CD4-positive, alpha-beta memory T cell (primary cell): ENCODE measurements at places on chromosomes 2 and 18. TPM values are rescaled to one million over a fixed set of nuclear protein-coding genes. Genes with fewer than 3 reads are reported as not detected.
A peak's percentile ranks its signal among the peaks of the same experiment; 100 is the strongest.

The TEX44 gene
- total RNA-seq, result not detected

The AGAP1 gene
- 2.4 TPM for total RNA-seq

The DYNAP gene
- total RNA-seq, result not detected

The LRRC30 gene
- total RNA-seq, result not detected

The GPD2 gene
- 13.1 TPM for total RNA-seq

The RAD51AP2 gene
- not detected for total RNA-seq

The ALPG gene
- not detected for total RNA-seq

The SLC39A10 gene
- total RNA-seq, result 101 TPM

The ZNF385B gene
- total RNA-seq, result not detected

The GALNT13 gene
- total RNA-seq, result 0.79 TPM

The ACOXL gene
- total RNA-seq, result not detected

The LIPG gene
- not detected for total RNA-seq

DNA sequence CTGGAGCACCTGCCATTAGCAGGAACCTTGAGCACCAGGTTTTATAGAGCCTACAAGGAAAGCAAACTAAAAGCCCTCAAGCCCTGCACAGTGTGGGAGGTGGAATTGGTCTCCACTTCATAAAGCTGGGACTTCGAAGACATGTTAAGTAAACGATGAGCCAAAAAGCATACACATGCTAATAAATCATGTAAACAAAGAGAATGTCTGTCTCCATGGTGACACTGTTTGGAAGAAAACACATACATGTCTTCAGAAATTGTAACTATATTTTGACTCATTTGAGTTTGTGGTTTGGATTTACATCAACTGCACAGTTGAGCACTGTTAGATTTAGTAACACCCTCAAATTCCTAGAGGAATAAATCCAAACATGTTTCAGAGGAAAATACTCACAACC, 978.5 kb upstream of the LRRTM1 start:
- no peak overlapping the region for H3K27ac ChIP-seq
- no peaks in the 10 kb centered on the region for H3K4me1 ChIP-seq
- H3K4me3 ChIP-seq, result no peak overlapping the region
- no peaks in the 10 kb centered on the region for H3K27me3 ChIP-seq
- no peak for DNase-seq

GRCh38 chr2:25105336-25106085, 62.9 kb downstream of the POMC start:
- H3K27ac ChIP-seq, result no peak overlapping the region
- no peak for DNase-seq
- no peaks in the 10 kb centered on the region for H3K27me3 ChIP-seq
- H3K4me1 ChIP-seq, result no peaks in the 10 kb centered on the region
- no peak overlapping the region for H3K4me3 ChIP-seq

GRCh38 chr2:68458981-68459380, 8.1 kb downstream of the FBXO48 start:
- DNase-seq, result no peak
- peaks cover 6% of the 10 kb centered on the region for H3K4me1 ChIP-seq
- no peak overlapping the region for H3K27ac ChIP-seq
- H3K36me3 ChIP-seq, result no peaks in the 10 kb centered on the region

GRCh38 chr2:163662141-163662780, 73.5 kb downstream of the FIGN start:
- no peaks in the 10 kb centered on the region for H3K27me3 ChIP-seq
- peak; percentile 33 for DNase-seq
- H3K27ac ChIP-seq, result no peak overlapping the region
- H3K4me1 ChIP-seq, result no peaks in the 10 kb centered on the region
- H3K36me3 ChIP-seq, result no peaks in the 10 kb centered on the region
- no peak overlapping the region for H3K4me3 ChIP-seq

DNA sequence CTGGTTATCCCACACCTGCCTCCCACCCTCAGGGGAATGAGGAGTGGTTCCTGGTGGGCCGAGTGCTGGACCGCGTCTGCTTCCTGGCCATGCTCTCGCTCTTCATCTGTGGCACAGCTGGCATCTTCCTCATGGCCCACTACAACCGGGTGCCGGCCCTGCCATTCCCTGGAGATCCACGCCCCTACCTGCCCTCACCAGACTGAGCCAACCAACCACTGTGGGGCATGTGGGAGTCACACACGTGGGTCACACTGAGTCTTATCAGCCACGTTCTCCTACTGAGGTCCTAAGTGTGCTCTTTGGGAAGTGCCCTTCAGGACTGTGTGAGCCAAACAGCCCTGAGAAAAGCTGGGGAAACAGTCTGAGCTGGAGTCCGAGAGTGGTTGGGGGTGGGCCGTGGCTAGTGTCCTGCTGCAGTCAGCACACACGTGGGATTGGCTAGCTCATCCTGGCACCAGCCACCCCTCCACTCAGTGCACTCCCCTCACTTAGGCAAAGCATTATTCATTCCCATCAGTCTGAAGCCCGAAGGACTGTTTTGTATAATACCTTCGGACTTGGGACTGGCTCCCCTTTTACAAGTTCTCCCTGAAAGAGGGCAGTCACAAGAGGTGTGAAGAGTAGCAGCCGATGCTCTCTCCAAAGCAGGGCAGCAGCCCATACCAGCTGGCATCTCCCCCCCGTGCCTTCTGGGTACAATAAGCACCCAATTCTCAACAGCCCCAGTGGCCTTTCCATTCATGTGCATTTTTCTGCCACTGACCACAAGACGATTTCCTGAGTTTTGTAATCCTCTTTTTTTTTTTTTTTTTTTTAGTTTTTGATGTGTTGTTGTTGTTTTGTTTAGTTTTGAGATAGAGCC, 4.6 kb downstream of the TIGD1 start:
- no peak overlapping the region for H3K27ac ChIP-seq
- peaks cover 4% of the 10 kb centered on the region for H3K36me3 ChIP-seq
- H3K4me1 ChIP-seq, result peaks cover 34% of the 10 kb centered on the region
- no peak for DNase-seq

GRCh38 chr18:49174478-49174877, 223.7 kb upstream of the SMAD7 start:
- H3K36me3 ChIP-seq, result no peaks in the 10 kb centered on the region
- no peak overlapping the region for H3K27ac ChIP-seq
- peaks cover 5% of the 10 kb centered on the region for H3K4me1 ChIP-seq

DNA sequence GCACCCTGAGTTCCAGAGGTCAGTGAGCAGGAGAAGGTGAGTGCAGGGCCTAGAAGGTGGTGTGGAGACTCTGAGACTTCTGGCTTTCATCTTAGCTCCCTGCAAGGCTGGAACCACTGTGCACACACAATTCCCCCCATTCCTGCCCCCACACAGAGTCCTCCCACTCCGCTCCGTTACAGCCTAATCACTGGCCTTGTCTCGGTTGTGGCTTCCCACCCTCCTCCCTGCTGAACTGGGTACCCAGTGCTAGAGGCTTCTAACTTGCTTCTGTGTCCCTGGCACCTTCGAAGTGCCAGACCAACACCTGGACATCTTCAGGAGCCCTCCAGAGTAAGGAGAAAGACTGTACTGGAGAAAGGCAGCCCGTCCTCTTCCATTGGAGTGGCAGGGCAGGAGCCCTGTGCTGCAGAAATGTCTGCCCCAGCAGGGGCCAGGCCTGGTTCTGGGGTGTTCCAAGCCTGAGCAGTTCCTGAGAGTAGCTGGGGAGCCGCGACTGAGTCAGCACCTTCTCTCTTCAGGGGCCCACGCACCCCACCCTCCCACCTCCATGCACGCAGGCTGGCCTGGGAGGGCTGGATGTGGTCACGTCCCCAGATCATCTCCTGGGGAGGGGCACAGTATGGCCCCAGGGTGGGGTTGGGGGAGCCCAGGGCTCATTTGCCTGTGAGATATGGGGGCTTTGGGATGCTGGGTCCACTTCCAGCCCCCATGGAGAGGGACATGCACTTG, 23.4 kb downstream of the CROCC2 start:
- no peak overlapping the region for H3K4me3 ChIP-seq
- DNase-seq, result no peak
- no peak overlapping the region for H3K27ac ChIP-seq
- no peaks in the 10 kb centered on the region for H3K27me3 ChIP-seq

GRCh38 chr2:133438848-133439564, 129.3 kb downstream of the NCKAP5 start:
- H3K36me3 ChIP-seq, result no peaks in the 10 kb centered on the region
- no peak for DNase-seq
- H3K4me1 ChIP-seq, result no peaks in the 10 kb centered on the region
- H3K27ac ChIP-seq, result no peak overlapping the region
- H3K4me3 ChIP-seq, result no peak overlapping the region
- H3K27me3 ChIP-seq, result no peaks in the 10 kb centered on the region

DNA sequence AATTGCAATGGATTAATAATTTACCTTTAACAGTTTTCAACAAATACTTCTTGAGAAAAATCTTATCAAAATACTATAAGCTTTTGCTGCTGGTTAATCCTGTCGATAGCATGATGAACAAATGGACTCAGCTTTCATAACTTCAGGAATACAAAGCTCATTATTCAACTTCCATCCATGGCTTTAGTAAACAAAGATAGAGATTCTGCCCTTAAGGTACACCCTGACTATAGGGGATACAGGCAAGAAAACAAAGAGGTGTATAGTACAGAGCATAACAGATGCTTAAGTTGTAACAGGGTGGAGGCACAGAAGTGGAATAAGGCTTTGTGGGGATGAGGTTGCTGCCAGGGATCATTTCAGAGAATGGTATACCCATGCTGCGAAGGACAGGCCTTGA, 272.5 kb upstream of the STON1 start:
- H3K27ac ChIP-seq, result no peak overlapping the region
- no peaks in the 10 kb centered on the region for H3K27me3 ChIP-seq
- H3K36me3 ChIP-seq, result no peaks in the 10 kb centered on the region
- H3K4me1 ChIP-seq, result no peaks in the 10 kb centered on the region
- DNase-seq, result no peak
- H3K4me3 ChIP-seq, result no peak overlapping the region

DNA sequence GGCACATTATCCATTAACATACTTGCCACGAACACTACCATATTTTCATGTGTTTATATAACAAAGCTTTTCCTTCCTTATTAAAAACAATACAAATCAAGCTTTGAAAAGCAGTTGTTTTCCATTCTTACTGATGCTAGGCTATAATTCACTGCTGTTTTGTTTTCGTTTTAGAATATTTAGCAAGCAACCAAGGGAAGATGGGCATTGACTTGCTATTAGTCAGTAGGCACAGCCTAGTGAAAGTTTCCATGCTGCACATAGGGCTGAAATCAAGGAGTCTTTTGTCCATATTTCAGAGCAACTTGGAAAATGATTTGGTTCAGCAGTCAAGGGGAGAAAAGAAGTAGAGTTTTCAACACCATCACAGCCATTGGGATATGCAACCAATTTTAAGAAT, 31.3 kb downstream of the BCL2 start:
- no peaks in the 10 kb centered on the region for H3K27me3 ChIP-seq
- peaks cover 99% of the 10 kb centered on the region for H3K4me1 ChIP-seq
- DNase-seq, result no peak
- H3K27ac ChIP-seq, result no peak overlapping the region

DNA sequence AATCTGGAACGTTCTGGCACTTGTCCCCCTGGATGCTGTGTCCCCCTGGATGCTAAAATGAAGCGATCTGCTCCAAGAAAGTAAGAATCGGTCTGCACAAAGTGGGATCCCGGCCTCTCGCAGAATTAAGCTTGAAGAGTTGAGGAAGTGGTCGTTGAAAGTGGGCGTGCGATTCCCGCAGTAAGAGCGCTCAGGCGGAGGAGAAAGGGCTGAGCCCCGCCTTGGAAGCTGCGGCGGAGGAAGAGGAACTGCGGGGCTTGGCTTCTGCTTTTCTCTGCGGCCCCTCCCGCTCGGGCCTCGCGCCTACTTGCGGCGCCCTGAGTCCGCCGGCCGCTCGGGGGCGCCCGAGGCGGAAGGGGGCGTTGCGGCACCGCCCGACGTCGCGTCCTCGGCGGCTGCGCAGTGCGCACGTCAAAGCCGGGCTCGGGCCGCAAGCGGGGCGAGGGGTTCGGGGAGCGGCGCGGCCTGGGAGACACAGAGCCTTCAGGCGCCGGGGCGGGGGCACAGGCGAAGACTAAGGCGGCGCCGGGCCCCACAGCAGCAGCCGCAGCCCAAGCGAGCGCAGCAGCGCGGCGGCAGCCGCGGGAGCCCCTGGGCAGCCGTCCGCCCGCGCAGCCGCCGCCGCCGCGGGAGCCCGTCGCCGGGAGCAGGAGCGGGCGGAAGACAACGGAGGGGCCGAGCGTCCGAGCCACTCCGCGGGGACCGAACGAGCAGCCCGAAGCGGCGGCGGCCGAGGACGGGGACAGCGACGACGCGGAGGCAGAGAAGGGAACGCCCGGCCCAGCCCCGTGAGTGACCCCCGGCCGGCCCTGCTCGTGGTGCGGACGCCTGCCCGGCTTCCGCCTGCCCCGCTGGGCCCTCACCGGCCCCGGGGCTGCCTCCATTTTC, at the start of gene CAB39:
Gene CAB39 (plus strand): TSS at position 400 of the 888 bp plus-strand sequence. CDS start 47,160 bp downstream, outside the sequence.
- H3K4me1 ChIP-seq, result peaks cover 37% of the 10 kb centered on the region
- DNase-seq, result peak; percentile 89
- no peaks in the 10 kb centered on the region for H3K27me3 ChIP-seq
- H3K36me3 ChIP-seq, result no peaks in the 10 kb centered on the region

DNA sequence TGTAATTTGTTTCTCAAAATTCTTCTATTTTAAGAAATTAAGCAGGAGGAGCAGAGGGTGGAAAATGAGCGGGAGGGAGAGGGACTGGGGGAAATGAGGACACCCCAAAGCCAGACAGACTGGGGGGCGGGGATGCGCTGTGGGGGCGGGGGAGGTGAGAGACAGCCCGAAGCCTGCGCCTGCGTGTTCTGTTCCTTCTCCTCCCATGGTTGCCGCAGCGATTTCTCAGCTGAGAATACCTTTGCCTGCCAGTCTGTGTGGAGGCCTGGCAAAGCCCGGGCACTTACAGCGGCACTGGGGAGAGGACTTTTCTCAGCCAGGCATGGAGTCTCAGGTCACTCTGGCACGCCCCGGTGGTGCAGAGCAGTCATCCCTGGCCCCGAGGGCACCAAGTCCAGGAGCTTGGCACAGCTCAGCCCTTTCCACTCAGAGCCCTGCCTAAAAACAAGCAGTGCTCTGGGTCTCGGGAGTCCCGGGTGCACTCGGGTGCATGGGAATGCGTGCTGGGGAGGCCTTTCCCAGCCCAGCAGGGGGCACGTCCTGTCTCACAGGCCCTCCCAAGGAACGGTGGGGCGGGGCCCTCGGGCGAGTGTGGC, 289.3 kb upstream of the HS6ST1 start:
- H3K36me3 ChIP-seq, result no peaks in the 10 kb centered on the region
- no peaks in the 10 kb centered on the region for H3K4me1 ChIP-seq
- no peaks in the 10 kb centered on the region for H3K27me3 ChIP-seq
- DNase-seq, result no peak
- no peak overlapping the region for H3K27ac ChIP-seq
- no peak overlapping the region for H3K4me3 ChIP-seq

DNA sequence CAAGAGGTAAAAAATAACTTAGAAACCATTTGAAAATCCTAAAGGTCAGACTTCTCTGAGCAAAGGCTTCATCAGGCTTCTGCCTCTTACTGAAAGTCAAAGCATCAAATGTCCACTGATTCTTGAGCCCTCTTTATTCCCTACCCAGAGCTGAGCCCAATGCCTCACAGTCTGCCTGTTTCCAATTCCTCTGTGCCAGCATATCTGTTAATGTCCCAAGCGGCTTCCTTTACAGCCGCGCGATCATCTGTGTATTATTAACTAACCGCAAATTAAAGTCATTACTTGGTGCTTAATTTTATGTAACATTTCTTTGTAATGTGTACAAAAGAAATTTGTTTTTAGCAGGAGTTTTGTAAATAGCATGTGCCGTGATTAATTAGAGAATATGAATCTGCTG, 418.8 kb upstream of the HNRNPA3 start:
- DNase-seq, result no peak
- no peaks in the 10 kb centered on the region for H3K4me1 ChIP-seq
- no peak overlapping the region for H3K27ac ChIP-seq
